ENCODE measurements at places on chromosomes 2 and 18. TPM values are rescaled to one million over a fixed set of nuclear protein-coding genes. Genes with fewer than 3 reads are reported as not detected.

Gene SLC30A3
- 0.53 TPM for total RNA-seq

Gene CFAP65
- total RNA-seq: not detected

Gene C2orf78
- total RNA-seq: not detected

Gene PTCD3
- total RNA-seq: 159 TPM

Gene FBXO11
- 149 TPM for total RNA-seq

Gene CLEC4F
- total RNA-seq: not detected

Gene NEB
- total RNA-seq: 79.5 TPM

Gene CDH19
- 18.3 TPM for total RNA-seq

Gene CCDC102B
- 114 TPM for total RNA-seq

Gene SDC1
- 87.1 TPM for total RNA-seq

Gene COLEC11
- total RNA-seq: 2.9 TPM

Gene MEP1B
- total RNA-seq: 0.11 TPM

Gene C2orf66
- 0.32 TPM for total RNA-seq

Gene KCNE4
- total RNA-seq: 22.0 TPM

Gene CASP10
- 19.2 TPM for total RNA-seq

All from urinary bladder (tissue), 4 donors.